ENCODE measurements at places on chromosomes 4 and X.

DNA sequence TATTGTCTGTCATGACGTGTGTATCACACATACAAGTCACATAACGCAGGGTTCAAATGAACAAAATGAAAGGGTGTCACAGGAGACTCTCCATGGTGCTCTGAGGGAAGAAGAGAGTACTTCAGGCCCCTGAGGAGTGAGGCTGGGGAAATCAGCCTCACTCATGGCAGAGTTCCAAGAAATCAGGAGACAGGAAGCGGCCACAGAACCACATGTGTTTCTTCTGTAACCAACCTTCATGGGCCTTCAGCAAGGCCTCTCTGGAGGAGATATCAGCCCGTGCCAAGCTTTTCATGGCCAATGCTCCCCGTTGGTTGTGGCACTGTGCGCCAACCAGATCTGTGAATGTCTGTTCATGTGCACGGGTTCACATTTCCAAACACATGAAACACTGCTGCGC lies 76.0 kb downstream of the NAT8L start:
- no peak for DNase-seq

DNA sequence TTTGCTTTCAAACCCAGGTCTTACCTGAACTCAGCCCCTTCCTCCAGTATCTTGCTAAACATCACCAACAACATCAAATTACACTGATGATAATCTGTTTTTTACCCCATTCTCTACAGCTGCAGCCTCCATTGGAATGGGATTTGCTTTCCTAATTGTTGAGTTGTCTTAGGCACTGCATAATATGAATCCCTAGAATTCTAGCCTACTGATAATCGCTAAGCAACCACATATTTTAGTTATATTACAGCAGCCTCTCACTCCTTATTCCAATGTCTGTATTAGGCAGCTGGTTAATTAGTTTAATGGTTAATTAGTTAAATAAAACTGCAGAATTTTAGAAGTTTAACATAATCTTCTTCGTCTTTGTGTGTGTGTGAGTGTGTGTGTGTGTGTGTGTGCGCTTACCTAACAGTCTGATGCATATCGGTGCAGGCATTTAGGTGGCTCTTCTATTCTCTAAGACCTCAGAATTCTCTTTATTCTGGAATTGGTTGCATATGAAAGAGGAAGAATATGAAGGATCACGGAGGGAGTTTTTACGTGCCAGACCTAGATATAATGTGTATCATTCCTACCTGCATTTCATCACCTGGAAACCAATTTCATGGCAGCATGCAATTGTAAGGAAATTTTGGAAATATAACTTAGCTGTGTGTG lies 5.3 kb upstream of the COMMD8 start:
- no peak for DNase-seq

- DNase-seq: no peak
These were observed 229.4 kb upstream of the GATB start for GRCh38 chr4:151990201-151990600.

DNA sequence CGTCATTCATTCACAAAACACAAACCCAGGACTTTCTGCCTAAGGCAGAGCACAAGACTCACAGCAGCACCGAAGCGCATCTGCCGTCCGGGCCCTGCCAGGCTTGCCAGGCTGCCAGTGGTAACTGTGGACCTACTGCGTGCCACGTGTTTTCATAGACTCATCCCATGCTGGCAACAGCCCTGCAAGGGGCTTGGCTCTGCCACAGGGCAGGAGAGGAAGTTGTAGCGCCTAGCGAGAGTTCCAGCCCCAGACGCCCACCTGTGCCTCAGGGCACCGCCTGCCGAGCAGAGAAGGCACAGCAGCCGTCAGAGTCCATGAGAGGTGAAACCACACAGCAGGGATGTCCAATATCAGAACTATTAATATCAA lies 18.9 kb upstream of the MRFAP1 start:
- DNase-seq: no peak

DNA sequence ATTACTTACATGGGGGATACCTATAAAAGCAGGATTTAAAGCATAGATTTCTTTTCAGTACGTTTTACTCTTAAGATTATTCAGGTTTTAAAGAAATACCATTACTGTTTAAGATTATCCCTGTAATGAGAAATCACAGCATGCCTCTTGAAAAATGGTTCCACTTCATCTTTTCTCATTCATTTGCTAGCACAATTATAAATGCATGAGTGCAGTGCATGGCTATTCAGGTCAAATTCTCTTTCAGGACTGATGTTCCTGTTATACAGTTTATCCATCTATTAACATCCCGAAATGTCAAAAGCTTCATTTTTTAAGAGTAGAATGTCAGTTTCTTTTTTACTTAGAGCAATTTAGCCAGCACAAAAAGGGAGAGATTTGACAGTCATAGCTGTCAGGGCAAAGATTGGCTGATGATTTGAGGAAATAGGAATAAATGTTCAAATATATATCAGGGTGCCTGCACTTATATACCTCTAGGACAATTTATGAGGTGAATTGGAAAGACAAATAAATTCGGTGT lies 135.2 kb downstream of the ADGRL3 start:
- no peak for DNase-seq

GRCh38 chrX:5307416-5307815 lies 921.3 kb downstream of the NLGN4X start:
- DNase-seq: no peak

GRCh38 chr4:7668271-7668670 lies 233.5 kb upstream of the PSAPL1 start:
- DNase-seq: no peak

DNA sequence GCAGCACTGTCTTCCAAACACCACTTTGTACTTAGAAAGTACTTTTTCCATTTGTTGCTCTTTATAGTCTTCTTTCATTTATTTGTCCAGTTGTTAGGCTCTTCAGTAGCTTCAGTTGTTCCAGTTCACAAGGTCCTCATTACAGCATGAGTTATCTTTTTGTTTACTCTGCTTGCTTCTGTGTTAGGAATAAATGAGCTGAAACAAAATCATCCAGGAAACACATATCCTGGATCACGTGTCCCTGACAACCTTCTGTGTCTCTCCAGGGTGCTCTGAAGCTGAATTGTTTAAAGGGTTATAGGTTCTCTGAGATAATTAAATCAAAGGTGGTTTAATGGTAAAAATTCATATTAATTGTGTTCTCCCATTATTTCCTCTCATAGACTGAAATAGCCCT lies 19.9 kb upstream of the KLHL8 start:
- DNase-seq: no peak

GRCh38 chrX:9882669-9883446 lies 84.3 kb upstream of the CLDN34 start:
- no peak for DNase-seq

DNA sequence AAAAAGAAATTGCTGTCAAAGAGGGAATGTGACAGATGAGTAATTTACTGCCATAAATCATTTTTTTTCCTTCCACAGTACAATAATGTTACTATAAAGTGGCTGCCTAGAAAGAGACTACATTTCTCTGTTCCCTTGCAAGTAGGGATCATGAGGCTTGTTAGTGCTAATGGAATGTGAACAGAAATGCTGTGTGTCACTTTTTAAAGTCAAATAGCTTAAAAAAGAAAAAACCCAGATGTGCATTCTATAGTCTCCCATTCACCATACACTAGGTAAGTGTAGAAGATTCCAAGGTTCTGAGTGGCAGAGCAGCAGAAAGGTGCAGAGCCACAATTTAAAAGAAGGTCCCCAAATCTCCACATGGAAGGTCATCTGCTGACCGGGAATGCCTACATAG lies 328.4 kb downstream of the CAMK2D start:
- DNase-seq: no peak

- DNase-seq: no peak
These were observed 20.2 kb downstream of the PRSS48 start for GRCh38 chr4:151297170-151297569.

DNA sequence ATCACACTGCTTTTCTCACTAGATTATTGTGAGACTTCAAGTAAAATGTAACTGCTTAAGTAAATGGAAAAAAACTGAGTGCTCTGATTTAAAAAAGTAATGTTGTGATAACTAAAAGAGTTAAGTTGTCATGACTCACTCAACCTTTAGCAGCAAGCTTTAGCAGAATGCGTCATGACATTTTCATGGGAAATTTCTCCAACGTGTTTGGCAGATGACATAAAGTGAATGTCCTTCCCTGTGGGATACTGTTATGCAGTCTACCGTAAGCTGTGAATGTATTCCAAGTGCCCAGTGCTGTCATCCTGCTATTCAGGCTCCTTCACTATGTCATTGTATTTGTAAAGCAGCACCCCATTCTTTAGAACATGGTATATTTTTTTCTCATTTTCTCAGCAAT lies 136.2 kb downstream of the CPXCR1 start:
- no peak for DNase-seq

DNA sequence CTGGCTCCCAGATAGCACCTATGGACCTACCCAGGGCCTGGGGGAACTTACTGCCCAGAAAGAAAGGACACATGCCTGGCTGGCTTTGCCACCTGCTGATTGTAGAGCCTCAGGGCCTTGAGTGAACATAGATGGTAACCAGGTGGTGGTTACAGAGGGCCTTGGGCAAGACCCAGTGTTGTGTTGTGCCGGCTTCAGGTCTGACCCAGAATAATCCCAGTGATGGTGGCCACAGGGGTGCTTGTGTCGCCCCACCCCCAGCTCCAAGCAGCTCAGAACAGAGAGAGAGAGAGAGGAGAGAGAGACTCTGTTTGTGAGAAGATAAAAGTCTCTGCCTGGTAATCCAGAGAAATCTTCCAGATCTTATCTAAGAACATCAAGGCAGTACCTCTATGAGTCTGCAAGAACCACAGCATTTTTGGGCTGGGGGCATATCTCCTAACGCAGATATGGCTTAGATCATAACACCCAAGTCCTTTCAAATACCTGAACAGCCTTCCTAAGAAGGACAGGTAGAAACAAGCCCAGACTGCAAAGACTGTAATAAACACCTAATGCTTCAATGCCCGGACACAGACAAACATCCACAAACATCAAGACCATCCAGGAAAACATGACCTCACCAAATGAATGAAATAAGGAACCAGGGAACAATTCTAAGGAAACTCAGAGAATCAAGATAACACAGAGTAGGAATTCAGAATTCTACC lies 16.3 kb upstream of the RP2 start:
- no peak for DNase-seq

DNA sequence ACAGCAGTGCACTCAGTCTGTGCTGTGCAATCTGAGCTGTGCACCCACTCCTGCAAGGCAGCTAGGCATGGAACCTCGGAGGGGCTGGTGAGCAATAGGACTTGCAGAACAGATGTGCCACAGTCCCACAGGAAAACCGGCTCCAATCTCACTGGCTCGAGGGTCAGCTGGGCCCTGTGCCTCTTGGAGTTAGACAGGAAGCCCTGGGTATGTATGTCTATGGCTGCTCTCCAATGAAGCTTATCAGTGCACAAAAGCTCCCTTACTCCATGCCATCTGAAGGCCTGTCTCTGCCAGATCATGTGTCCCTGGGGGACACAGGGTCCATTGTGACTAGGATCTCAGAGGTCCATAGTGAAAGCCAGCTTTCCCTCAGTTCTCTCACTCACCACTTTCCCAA lies 335.8 kb downstream of the SH3BGRL start:
- DNase-seq: no peak

- no peak for DNase-seq
These were observed 315.2 kb upstream of the HTR2C start for GRCh38 chrX:114268643-114269042.

GRCh38 chr4:151953312-151953711 lies 192.5 kb upstream of the GATB start:
- DNase-seq: no peak

GRCh38 chr4:82623121-82623683 lies 61.4 kb upstream of the TMEM150C start:
- no peak for DNase-seq

DNA sequence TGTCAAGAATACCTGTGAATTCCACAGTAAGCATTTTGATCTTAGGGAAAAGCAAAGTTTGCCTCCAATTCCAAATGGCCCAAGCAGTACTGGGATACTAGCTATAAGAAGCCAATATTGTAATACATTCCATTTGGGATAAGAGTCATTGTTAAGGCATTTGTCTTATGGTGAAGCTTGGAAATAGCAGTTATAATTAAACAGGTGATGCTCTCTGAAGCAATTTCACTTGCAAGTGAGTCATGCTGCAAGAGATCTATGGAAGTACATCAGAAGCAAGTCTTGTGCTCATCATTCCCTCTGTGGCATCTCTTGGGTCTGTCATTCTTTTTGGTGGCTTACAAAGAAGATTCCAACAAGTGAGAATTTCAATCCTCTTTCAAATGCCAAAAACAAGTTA lies 386.4 kb upstream of the RPS6KA3 start:
- DNase-seq: no peak

DNA sequence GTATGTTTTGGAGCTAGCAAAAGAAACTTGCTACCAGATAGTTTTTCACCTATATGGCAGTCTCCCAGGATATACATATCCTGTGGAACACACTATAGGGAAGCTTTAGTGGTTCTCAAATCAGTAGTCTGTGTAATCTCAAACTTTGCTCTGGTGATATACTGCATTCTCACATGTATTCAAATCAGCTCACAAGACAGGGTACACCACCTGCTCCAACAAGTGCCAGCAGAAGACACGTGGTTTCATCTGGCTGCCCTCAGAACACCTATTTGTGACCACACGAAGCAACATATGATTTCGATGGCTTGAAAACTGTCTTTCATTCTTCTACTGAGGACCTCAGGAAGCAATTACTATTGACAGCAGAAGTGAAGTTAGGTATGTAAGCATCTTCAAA lies 37.7 kb downstream of the BCLAF3 start:
- DNase-seq: no peak

GRCh38 chrX:120857240-120857639 lies 18.4 kb downstream of the CT47B1 start:
- DNase-seq: no peak

DNA sequence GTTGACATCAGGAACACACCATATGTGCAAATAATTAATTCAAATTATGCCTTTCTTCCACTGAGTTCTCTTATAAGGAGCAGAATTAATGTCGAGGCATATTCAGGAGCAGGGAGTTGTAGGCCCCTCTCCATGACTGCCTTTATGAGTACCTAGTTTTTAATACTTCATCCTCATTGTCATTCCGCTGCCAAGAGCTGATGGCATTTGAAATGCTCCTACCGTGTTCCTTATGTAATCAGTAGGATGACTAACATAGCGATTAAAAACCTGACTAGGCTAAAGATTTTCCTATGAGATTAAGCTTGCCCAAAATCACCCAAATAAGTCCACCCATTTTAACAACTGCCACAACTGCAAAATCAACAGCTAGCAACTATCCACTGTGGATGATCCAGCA lies 220.6 kb downstream of the DHX15 start:
- DNase-seq: no peak
